ENCODE measurements at places on chromosomes 4 and X. TPM values are rescaled to one million over a fixed set of nuclear protein-coding genes. Genes with fewer than 3 reads are reported as not detected.

- peaks cover 25% of the 10 kb centered on the region for H3K27me3 ChIP-seq
- H3K4me1 ChIP-seq, result no peaks in the 10 kb centered on the region
- H3K4me3 ChIP-seq, result no peak overlapping the region
- H3K36me3 ChIP-seq, result no peaks in the 10 kb centered on the region
These were observed 48.1 kb upstream of the DHRSX start for GRCh38 chrX:2548711-2549423.

- no peak for DNase-seq
- H3K4me1 ChIP-seq, result peaks cover 33% of the 10 kb centered on the region
- no peak overlapping the region for H3K27ac ChIP-seq
- H3K4me3 ChIP-seq, result no peak overlapping the region
These were observed 12.8 kb downstream of the EREG start for GRCh38 chr4:74377714-74378113.

GRCh38 chr4:137800861-137801260 lies 268.6 kb upstream of the PCDH18 start:
- no peak overlapping the region for H3K27ac ChIP-seq

The TTC29 gene
- total RNA-seq, result not detected

- H3K27me3 ChIP-seq, result no peaks in the 10 kb centered on the region
- DNase-seq, result no peak
- no peak overlapping the region for H3K27ac ChIP-seq
- H3K36me3 ChIP-seq, result no peaks in the 10 kb centered on the region
These were observed 15.4 kb downstream of the AMTN start for GRCh38 chr4:70533791-70534190.

DNA sequence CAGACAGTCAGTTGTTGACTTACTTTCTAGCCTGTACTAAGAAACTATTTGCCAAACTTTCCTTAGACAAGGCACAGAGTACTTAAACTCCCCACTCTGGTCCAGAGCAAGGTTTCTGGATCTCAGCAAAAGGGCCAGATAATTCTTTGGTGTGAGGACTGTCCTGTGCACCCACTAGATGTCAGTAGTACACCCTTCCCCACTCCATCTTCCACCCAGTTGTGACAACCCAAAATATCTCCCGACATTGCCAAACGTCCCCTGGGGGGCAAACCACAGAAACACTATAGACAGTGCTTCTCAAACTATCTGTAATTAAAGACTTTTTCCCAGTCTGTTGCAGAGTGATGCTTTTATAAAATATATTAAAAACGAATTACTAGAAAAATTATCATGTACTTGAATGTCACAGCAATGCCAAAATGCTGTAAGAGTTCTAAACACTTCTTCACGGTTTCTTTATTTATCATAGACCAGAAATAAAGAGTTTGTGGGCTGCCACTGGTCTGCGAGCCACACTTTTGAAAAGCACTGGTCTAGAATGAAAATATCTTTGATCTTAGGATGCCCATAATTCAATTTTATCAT lies 203.5 kb downstream of the PRDM5 start:
- no peak overlapping the region for H3K4me3 ChIP-seq
- no peaks in the 10 kb centered on the region for H3K4me1 ChIP-seq
- no peaks in the 10 kb centered on the region for H3K36me3 ChIP-seq

- no peak overlapping the region for H3K27ac ChIP-seq
- no peak overlapping the region for H3K4me3 ChIP-seq
- DNase-seq, result no peak
- H3K27me3 ChIP-seq, result no peaks in the 10 kb centered on the region
These were observed 206.5 kb downstream of the PCDH10 start for GRCh38 chr4:133355633-133356032.

DNA sequence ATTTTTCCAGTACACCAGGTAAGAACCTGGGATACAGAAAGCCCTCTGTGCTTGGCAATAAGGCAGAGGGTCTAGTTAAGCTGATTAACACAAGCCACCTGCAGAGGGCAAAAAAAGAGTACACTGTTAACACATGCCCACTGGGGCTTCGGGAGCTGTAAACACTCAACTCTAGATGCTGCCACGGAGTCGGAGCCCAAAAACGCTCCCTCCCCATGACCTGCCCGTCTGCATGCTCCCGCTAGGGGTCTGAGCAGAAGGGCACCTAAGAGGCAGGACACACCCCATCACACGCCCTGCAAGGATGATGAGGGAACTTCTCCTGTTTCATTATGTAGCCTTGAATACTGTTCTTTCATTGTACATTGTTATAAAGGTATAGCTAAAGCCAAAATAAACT lies 715.6 kb upstream of the AADAT start:
- DNase-seq, result no peak
- no peak overlapping the region for H3K27ac ChIP-seq
- H3K4me3 ChIP-seq, result no peak overlapping the region

DNA sequence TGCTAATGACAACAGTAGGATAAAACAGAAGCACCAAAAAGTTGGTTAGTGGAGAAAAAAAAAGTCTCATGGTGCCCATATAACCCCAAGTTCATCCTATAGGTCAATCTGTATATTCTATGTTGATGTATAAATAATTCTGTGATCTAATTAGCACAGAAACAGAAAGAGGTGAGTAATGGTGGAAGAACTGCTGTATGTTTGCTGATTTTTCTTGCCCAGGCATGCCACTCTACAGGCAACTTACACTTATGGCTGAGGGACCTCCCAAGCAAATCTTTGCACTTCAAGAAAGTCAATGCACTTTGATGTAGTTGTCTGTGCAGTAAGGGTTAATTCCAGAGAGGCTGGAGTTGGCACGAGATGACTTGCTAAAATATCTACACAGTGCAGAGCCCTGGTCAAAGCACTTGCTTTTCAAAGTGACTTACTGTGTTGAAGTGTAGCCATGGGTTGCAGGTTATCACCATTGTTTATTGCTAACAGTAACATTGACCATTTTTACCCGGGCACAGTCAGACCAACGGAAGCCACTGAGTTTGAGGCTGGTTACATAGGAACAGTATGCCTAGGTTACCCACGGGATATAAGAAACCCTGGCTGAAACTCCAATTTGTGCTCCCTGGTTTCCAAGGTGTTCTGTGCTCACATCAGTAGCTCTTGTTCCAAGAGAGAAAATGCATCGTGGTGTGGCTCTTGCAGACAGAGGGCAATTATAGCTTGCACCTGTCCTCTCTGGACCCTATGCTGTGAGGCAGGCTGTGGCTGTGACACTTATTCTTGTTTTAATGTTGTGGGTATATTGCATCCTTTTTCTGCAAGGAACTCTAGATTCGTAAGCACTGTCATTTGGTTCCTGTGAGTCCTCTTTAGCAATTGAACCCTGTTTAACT lies 141.3 kb upstream of the FTHL17 start:
- no peak overlapping the region for H3K4me3 ChIP-seq
- DNase-seq, result no peak
- peaks cover 6% of the 10 kb centered on the region for H3K4me1 ChIP-seq
- H3K27me3 ChIP-seq, result no peaks in the 10 kb centered on the region
- H3K36me3 ChIP-seq, result no peaks in the 10 kb centered on the region

DNA sequence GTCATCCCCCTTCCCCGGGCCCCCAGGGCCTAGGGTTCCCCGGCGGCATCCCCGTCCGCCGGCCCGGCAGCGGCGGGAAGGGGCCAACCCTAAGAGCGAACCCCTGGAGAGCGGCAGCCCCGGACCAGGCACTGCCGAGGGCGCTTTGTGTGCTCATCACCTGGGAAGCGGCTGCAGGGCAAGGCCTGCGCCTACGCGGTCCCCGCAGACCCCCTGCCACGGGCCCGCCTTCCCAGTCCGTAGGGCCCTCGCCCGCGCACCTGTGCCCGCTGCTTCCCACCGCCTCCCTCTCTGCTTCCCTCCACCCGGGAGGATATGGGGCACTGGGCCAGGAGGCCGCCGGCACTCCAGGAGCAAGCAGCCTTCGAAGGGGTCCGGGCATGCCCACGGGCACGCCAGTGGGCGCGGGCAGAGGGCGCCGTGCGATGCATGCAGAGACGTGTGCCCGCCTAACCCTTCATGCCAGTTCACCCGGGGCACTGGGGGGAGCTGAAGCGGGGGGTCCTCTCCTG lies 2.6 kb downstream of the FLNA start:
- no peak overlapping the region for H3K4me3 ChIP-seq
- H3K27me3 ChIP-seq, result no peaks in the 10 kb centered on the region
- H3K27ac ChIP-seq, result no peak overlapping the region
- no peaks in the 10 kb centered on the region for H3K36me3 ChIP-seq

DNA sequence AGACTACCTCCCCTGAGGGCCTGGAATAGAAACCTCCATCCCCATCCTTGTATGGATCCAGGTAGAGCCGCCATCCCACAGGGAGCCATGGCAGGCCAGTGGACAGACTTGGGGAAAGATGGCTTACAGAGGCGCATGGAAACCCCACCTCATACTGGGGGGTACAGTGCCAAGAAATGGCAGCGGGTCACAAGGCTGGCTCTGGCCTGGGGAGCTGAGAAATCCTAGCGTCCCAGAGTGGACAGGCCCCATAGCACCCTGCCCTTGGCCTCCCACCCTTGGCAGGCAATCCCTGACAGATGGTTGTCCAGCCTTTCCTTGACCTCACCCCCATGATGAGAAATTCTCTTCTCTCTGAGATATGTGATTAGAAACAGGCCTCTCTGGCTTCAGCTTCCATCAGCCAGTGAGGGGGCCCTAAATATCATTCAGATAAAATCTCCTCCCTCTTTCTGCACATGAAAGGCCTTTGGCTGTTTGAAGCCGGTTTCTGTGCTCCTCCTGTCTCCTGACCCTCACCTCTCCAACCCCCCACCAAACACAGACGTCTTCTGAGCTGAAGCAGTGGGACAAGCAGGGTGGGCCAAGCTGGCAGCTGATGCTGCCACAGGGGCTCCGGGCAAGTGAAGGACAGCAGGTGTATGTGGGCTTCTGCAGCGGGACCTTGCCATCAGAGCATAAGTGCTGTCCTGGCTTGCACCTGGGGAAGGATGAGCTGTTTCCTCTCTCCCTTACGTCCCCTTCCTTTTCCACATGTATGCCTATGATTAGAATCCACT lies 204.4 kb upstream of the MAMLD1 start:
- DNase-seq, result peak; percentile 6
- H3K36me3 ChIP-seq, result no peaks in the 10 kb centered on the region
- H3K27me3 ChIP-seq, result no peaks in the 10 kb centered on the region
- H3K4me3 ChIP-seq, result no peak overlapping the region
- peaks cover 6% of the 10 kb centered on the region for H3K4me1 ChIP-seq

- no peak overlapping the region for H3K27ac ChIP-seq
- no peak overlapping the region for H3K4me3 ChIP-seq
- no peaks in the 10 kb centered on the region for H3K4me1 ChIP-seq
- no peaks in the 10 kb centered on the region for H3K36me3 ChIP-seq
- no peak for DNase-seq
These were observed 513.1 kb upstream of the CNKSR2 start for GRCh38 chrX:20861113-20861512.

The MSMO1 gene
- 117 TPM for total RNA-seq

DNA sequence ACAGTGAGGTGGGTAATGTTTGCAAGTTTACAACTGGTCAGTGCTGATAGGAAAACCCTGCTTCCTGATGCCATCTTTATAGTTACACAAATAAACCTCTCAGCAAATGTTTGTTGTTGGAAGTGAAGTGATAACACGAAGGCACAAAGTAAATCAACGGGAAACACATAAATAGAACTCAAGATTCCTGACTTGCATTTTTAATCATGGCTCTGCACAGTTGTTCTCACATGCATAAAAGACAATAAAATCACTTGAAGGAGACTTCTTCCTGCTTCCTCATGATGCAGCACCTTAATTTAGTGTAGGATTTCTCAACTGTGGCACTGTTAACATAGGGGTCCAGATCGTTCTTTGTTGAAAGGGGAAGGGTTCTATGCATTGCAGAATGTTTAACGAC lies 907.7 kb downstream of the RAB28 start:
- H3K27me3 ChIP-seq, result no peaks in the 10 kb centered on the region
- H3K4me3 ChIP-seq, result no peak overlapping the region
- no peaks in the 10 kb centered on the region for H3K36me3 ChIP-seq
- no peak for DNase-seq
- H3K4me1 ChIP-seq, result no peaks in the 10 kb centered on the region

The PCDH11X gene
- not detected for total RNA-seq

The ASMT gene
- not detected for total RNA-seq

DNA sequence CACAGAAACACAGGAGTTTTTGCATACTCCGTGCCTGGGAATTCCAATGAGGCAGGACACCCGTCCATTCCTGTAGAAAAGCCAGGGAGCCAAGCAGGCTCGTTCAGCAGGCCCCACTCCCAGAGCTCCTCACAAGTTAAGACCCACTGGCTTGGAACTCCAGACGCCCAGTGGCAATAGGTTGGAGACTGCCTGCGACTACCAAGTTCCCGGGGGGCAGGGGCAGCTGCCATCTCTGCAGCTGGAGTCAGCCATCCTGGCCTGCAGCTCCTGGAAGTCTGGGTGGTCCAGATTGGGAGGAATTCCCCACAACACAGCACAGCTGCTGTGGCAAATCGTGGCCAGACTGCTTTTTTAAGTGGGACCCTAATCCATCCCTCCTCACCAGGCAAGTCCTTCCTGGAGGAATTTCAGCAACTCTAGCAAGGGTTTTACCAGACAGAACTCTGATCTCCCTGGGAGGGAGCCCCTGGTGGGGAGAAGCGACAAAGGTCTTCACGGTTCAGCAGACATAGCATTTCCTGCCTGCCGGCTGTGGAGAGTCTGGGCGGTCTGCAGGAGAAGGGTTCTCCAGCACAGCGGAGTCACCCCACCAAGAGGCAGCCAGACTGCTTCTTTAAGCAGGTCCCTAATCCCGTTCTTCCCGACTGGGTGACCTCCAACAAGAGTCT lies 231.9 kb downstream of the STPG2 start:
- H3K27me3 ChIP-seq, result no peaks in the 10 kb centered on the region
- H3K27ac ChIP-seq, result no peak overlapping the region
- no peak overlapping the region for H3K4me3 ChIP-seq

GRCh38 chr4:48370260-48371134 lies 29.2 kb downstream of the SLAIN2 start:
- no peaks in the 10 kb centered on the region for H3K36me3 ChIP-seq
- H3K27ac ChIP-seq, result no peak overlapping the region
- no peak for DNase-seq
- peaks cover 13% of the 10 kb centered on the region for H3K4me1 ChIP-seq
- H3K27me3 ChIP-seq, result no peaks in the 10 kb centered on the region

The DCAF8L2 gene
- total RNA-seq, result 5.6 TPM

GRCh38 chr4:36870121-36870520 lies 374.4 kb upstream of the NWD2 start:
- H3K4me3 ChIP-seq, result no peak overlapping the region

- H3K36me3 ChIP-seq, result no peaks in the 10 kb centered on the region
- no peaks in the 10 kb centered on the region for H3K27me3 ChIP-seq
- H3K27ac ChIP-seq, result no peak overlapping the region
- DNase-seq, result no peak
- no peaks in the 10 kb centered on the region for H3K4me1 ChIP-seq
These were observed 126.3 kb downstream of the FBXO8 start for GRCh38 chr4:174157106-174157607.

DNA sequence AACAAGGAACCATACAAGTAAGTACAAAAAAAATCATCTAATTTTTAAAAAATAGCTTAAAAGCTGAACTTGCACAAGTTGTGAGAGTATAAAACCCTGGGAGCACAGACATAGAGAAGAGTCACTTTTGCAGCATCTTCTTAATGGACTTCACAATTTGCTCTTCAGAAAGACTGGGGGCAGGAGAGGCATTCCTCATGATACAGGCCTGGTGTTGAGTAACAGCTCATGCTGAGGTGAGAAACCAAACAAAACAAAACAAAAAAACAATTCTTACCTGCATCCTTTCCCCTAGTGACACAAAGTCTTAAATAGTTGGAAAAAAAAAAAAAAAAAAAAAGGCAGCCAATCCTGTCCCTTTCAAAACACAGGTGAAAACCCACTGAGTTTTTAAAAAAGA lies 562.8 kb downstream of the FSTL5 start:
- no peak overlapping the region for H3K27ac ChIP-seq
- H3K36me3 ChIP-seq, result no peaks in the 10 kb centered on the region
- DNase-seq, result no peak
- H3K4me1 ChIP-seq, result no peaks in the 10 kb centered on the region

All from PC-9 (cell line).